ENCODE measurements at places on chromosomes 11 and 22. TPM values are rescaled to one million over a fixed set of nuclear protein-coding genes. Genes with fewer than 3 reads are reported as not detected.

DNA sequence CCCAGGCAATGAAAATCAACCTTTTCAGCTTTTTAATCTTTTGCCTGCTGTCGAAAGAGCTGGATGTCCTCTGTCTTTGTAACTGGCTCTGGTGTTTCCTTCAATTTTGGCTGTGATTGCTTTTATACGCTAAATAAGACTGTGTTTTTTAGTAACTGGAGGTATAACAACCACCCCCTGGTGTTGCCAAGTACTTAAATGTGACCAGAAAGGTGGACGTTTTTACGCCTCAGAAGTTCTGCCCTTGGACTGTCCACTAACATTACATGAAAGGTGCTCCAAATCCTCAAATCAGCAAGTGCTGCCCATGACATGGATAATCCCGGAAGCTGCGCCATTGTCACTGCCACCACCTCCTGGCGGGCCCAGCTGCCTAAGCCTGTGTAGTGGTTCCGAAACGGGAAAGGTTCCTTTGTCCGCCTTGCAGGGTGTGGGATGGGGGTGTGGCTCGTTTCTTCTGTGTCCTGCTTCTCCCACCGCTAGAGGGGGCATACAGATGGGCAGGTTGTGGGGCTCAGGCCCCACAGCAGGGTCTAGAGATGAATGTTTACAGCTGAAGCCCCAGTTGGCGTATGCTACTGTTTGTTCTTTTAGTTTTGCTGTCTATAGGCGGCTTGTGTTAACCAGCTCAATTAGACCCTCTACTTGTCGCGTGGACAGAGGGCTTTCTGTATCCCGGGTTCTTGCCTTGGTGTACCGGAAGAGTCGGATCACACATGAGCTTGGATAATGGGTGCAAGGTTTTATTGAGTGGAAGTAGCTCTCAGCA lies 82.2 kb upstream of the SEPTIN5 start:
- no peak for DNase-seq

DNA sequence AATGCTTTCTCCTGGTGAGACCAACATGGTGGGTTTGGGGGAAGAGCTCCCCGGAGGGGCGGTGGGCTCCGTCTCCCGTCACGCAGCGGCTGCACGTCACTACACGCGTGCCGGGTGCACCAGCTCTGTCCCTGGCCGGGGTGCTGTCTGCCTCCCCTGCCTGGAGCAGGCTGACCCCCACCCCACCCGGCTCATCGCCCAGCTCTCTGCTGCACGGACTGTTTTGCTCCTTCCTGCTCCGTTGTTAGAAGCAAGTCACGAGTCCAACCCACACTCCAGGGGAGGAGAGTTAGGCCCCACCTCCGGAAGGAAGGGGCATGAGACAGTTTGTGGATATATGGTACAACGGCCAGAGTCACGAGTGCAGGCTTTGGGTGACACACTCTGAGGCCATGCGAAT lies 364.9 kb downstream of the BRD1 start:
- DNase-seq, result no peak

GRCh38 chr11:72661486-72661885 lies 12.7 kb downstream of the PDE2A start:
- no peak for DNase-seq

KRTAP5-9 gene
- 0.35 TPM for total RNA-seq

DNA sequence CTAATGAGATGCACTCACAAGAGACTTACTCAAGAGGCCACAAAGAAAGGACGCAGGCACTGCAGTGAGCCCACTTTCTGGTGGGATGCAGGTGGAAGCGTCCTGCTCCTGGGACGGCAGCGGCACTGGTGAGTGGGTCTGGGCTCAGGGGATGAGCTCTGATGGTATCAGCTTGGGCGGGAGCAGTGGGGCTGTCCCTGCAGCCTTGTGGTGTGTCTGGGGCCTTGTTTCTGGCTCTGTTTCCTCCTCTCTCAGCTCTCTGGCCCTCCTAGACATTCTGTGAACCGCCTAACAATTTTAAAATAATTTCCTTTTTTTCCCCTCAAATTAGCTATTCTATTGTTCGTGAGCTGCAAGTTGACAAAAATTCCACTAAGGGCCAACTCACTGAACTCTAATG lies 8.8 kb upstream of the ST14 start:
- no peak for DNase-seq

MRPL11 gene
- 122 TPM for total RNA-seq

- no peak for DNase-seq
These were observed 12.5 kb upstream of the SMIM35 start for GRCh38 chr11:118098996-118099837.
